Motor neuron (in vitro differentiated cells): ENCODE measurements at places on chromosomes 12 and 14. TPM values are rescaled to one million over a fixed set of nuclear protein-coding genes. Genes with fewer than 3 reads are reported as not detected.

Gene FOXG1
- total RNA-seq = 0.05 and 0.09 TPM in 2 replicates

- peak; percentile 79 for ATAC-seq
These were observed 446.4 kb downstream of the EGLN3 start for GRCh38 chr14:33504246-33505099.

Gene GRIN2B
- 0.15 and 0.24 TPM in 2 replicates for total RNA-seq

- no peak for ATAC-seq
These were observed 1.7 kb downstream of the CREBL2 start for GRCh38 chr12:12613344-12613743.

- no peak for ATAC-seq
These were observed 111.9 kb downstream of the STAB2 start for GRCh38 chr12:103698752-103699560.

Gene CCNK
- total RNA-seq = 20.2 and 20.5 TPM in 2 replicates

Gene MYO1H
- total RNA-seq = 0.15 and 0.95 TPM in 2 replicates

- no peak for ATAC-seq
These were observed 702.7 kb downstream of the TMTC2 start for GRCh38 chr12:83389237-83389996.

- no peak for ATAC-seq
These were observed 146.3 kb upstream of the CNOT2 start for GRCh38 chr12:70096759-70097410.

Gene OAS2
- 0.14 and 0.21 TPM in 2 replicates for total RNA-seq

GRCh38 chr12:91896286-91897024 is 249.2 kb downstream of the BTG1 start:
- no peak for ATAC-seq

- ATAC-seq = peak; percentile 97
These were observed 19.6 kb downstream of the TMPRSS12 start for GRCh38 chr12:50862316-50862715.

- ATAC-seq = no peak
These were observed 480.7 kb downstream of the TMEM132D start for GRCh38 chr12:129423041-129423580.

Gene P2RX2
- 0.34 TPM in 1 of 2 replicates, not detected in the other for total RNA-seq

Gene FIGNL2
- total RNA-seq = 24.0 and 25.3 TPM in 2 replicates

DNA sequence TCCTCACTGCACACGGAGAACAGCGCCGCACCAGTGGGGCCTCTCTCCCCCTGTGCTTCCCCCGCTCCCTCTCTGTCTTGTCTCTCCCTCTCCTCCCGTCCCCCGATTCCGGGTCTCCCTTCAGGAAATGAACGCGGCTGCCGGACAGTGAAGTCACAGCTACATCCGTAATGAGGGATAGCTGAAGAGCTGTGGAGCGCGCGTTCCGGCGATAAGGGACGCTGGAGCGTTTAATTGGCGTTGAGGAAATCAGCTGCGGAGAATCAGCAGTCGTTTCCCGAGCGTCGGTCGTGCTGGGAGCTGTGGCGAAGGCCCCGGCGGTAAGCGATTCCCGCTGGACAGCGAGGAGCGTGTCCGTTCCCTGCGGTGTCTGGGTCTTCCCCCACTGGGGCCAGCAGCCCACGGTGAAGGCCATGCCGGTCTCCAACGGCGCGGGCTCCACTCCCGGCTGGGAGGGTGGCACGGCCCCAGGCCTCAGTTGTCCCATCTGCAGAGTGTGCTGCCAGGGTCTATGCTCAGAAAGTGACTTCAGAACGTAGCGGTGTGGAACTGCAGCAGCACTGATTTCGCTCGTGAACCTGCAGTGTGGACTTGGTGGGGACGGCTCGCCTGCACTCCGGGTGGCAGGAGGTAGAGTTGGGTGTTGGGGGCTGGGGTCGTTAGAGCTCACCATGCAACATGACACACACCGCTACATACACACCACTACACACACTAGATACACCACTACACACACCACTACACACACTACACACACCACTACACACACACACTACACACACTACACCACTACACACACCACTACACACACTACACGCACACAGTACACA is 10.9 kb downstream of the NOC4L start:
- ATAC-seq = no peak

DNA sequence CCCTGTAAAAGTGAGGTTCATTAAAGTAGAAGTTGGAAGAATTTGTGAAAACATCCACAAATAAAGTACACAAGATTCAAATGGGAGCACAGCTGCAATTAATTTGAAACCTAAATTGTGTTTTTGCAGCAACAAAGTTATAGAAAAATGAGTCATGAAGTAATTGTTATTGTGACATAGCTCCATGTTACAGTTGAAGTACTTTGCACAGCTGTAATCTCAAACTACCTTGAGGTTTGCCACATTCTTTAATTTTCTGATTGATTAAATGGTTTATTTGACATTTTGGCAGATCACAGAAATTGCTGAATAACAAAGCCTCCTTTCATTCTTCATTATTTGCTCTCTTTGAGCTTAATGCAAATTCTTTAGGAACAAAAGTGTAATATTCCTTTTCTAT is 111.3 kb downstream of the RMST start:
- ATAC-seq = no peak

- ATAC-seq = no peak
These were observed 36.2 kb downstream of the MED13L start for GRCh38 chr12:116241157-116241759.

GRCh38 chr12:94244165-94245133 is 96.1 kb downstream of the PLXNC1 start:
- ATAC-seq = no peak

GRCh38 chr14:53034688-53035230 is 83.9 kb upstream of the FERMT2 start:
- no peak for ATAC-seq

DNA sequence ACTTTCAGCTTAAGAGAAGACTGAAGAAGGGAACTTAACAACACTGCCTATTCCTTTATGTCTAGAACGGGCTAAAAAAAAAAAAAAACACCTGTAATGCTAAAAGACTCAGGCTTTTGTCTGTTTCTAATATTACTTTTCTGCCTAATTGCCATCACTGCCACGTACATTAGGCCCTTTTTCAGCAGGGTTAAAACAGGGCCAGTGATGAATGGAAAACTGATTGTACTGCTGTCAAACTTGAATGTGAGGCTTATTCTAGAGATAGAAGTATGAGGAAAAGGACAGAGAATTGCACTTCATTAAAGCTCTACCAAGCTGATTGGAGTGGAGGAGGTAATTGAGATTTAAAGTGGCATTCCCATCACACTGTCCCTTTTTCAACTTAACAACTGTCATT is 535.8 kb downstream of the PRKD1 start:
- peak; percentile 58 for ATAC-seq
